Non-pigmented ciliary epithelial cell (primary cell): ENCODE measurements at places on chromosomes 2 and 18.

DNA sequence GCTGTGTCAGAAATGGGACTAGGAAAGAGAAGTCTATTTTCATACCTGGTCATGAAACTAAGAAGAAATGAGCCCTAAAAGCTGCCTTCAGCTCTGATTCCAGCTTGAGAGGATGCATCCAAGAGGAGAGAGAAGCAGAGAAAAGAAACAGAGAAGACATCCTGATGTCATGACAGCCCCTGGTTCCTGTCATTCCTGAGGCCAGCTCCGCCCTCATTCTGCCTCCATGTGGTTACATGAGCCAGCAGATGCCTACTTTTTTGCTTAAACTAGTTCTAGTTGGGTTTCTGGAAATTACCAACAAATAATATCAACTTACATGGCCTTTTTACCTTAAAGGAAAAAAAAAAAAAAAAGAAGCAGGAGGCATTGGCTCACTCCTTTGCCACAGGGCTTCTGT, 14.1 kb upstream of the ACKR3 start:
- DNase-seq: no peak

GRCh38 chr18:6879508-6880195, 150.1 kb downstream of the ARHGAP28 start:
- no peak for DNase-seq

- no peak for DNase-seq
Measured at GRCh38 chr2:149134335-149134923, 95.9 kb downstream of the LYPD6B start.

GRCh38 chr18:74760436-74760835, 162.8 kb downstream of the ZNF407 start:
- DNase-seq: no peak

- DNase-seq: peak; percentile 88
Measured at GRCh38 chr2:171225302-171225980, 64.7 kb upstream of the TLK1 start.

DNA sequence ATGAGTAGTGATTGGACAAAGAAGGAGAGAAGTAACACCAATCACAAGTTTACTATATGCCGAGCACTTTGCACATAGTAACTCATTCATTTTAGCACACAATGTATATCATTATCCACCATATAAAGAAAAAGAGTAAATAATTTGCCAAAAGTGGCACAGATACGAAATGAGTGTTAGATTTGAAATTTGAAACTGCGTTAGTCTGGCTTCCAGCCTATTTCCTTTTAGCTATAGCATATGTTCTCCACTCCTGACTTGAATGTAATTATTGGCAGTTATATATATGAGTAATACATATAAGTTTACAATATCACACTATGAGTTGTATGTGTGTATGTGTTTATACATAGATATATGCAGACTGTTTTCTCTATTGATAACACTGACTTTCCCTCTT, 98.6 kb downstream of the NOL4 start:
- DNase-seq: no peak

DNA sequence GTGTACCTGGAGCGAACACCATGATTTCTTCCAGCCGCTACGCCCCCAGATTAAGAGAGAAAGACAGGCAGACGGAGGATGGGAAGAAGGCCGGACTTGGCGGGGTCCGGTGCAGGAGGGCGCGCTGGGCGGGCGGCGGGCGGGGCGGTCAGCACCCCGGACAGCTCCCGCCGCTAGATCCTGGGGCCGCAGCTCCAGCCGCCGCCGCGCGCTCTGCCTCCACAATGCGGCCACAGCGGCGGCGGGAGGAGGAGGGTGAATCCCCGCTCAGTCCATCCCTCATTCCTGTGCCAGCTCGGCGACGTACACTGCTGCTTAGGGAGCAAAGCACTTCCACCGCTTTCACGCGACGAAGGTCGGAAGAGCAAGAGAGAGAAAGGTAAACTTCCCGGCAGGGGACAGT, at the start of gene AKAIN1:
Gene AKAIN1, minus strand, starts transcription at position 226 of the 403 bp plus-strand sequence. Its CDS starts 204 bp downstream, at position 22.
- DNase-seq: no peak

DNA sequence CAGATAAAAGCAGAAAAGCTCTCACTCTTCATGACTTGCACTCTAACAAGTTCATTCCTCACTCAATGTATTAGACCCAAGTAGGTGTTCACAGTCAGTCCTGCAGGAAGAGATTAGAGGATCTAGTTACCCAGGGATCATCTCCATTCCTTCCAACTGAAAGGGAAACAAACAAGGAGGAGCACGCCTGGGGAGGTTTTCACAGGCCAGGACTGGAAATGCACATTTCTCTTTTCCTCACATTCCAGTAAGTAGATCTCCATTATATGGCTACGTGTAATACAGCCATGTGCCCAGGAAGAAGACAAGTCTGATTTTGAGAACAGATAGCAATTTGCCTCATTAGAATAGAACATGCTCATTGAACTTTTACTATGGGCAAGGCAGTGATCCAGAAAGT, 1132.2 kb upstream of the FAM98A start:
- no peak for DNase-seq

GRCh38 chr2:71668326-71669057, 215.1 kb downstream of the DYSF start:
- DNase-seq: no peak

GRCh38 chr2:2484301-2484700, 153.2 kb upstream of the MYT1L start:
- no peak for DNase-seq

DNA sequence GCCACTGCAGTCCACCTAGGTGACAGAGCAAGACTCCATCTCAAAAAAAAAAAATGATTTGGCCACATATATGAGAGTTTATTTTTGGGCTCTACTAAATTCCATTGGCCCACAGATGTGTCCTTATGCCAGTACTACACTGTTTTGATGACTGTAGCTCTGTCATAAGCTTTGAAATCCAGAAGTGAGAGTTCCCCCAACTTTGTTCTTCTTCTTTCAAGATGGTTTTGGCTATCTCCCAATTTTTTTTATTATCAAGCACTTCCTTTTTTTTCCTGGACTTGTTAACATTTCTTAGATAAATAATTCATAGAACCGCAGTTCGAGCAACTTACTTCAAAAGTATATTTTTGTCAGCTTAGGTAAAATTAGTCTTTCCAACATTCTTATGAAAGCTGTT, 96.9 kb downstream of the TSHZ1 start:
- no peak for DNase-seq

- DNase-seq: no peak
Measured at GRCh38 chr2:208573569-208573968, 167.0 kb downstream of the PTH2R start.

DNA sequence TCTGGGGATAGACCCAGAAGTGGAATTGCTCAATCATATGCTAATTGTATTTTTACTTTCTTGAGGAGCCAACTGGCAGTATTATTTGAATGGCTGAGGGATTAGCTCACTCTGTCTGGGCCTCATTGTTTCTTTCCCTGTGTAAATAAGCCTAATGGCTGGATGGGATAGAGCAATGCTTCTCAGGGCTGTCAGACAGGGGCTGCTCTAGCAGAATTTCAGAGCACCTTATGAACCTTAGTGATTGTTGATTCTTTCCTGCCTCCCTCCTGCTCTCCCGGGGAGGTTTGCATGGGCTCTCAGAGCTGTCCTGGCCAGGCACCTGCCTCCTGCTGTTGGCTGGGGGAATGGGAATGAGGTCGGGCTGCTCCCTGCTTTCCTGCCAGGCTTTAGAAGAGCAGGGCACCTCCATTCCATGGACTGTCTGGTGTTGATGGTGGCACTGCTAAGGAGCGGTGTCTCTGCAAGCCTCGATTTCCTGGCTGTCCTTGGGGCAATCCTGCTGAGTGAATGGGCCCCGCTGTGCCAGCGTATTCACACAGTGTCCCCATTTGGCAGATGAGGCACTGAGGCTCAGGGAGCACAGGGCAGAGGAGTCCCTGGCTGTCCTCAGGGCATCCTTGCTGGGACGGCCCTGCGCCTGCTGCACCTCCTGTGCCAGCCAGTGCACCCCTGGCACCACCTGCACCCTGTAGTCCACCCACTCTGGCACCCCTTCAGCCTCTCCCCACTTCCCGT, 468.2 kb upstream of the HS6ST1 start:
- DNase-seq: no peak

- DNase-seq: no peak
Measured at GRCh38 chr18:9244376-9244775, 90.2 kb upstream of the TWSG1 start.

DNA sequence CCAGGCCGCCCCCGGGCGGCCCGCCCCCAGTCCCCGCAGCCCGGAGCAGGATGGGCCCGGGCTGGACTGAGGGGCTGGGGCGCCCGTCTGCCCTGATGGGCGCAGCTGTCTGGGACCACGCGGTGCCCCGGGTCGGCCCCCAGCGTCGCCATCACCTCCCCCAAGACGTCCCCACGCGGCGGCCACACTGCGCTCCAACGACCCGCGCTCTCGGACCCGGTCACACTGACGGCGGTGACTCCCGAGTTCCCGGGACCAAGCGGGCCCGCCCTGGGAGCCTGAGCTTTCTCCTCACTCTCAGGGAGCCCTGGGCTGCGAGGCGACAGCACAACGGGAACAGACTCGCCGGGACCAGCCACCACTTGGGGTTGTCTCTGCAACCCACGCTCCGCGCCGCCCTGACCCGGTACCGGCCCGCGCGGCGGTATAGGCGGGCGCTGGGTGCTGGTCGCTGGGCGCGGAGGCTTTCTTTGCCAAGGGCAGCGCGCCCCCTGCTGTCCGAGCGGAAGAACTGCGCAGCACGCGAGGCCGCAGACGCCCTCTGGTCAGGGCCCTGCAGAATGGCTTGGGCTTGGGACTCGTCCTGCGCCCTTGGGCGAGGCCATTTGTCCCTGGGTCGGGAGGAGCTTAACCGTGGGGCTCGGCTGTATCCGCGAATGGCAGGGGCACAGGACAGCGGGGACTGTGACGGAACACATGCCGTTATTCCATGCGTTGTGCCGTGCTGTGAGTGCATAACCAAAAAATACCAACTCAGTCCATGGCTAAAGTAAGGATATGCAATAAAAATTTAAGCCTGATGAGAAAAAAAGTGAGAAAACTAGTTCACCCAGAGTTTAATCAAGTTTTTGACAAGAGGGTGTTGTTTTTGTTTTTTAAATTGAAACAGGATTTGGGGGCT, 54.8 kb upstream of the ANKRD62 start:
- no peak for DNase-seq

DNA sequence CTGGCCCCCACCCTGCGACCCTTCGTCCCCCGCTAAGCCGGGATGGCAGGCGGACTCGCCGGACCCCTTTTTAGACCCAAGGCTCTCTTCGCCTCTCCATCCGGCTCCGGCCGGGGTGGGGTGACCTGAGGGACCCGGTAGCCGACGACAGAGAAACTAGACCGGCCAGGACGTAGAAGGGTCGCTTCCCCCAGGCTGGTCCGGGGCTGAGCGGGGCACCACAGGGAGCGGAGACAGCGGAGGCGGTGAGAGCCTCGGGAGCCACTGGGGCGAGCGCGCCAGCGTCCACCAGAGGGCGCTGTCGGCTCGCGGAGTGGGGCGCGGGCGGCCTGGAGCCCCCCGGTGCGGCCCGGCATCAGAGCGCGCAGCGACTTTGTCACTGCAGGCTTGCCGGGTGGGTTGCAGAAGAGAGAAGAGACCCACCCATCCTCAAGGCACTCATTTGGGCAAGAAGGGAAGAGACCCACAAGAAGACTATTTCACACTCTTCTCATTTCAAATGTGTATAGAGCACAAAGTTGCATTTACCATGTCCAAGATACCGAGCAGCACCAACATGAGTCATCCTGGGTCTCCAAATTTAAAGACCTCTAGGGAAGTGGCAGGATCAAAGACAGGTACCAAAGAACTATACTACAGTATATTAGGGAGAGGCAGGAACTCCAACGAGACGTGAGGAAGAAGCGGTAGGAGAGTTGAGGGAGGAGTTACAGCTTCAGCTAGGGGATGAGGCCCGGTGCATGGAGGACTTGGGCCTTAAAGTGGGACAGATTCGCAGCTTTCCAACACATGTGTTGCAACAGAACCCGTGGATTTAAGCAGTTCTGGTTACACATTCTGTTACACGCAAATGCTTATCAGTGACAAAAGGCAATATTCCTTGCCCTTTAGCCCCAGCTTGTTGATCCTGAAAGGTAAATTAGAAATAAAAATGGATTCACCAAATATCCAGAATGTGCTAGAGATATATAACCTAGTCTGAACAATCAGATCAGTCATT, 7.6 kb upstream of the PRKCE start:
- no peak for DNase-seq

- no peak for DNase-seq
Measured at GRCh38 chr2:229636571-229636970, 77.8 kb downstream of the DNER start.

GRCh38 chr18:35508030-35508429, 10.3 kb upstream of the INO80C start:
- no peak for DNase-seq

- DNase-seq: no peak
Measured at GRCh38 chr18:8959551-8960135, 142.9 kb upstream of the NDUFV2 start.

DNA sequence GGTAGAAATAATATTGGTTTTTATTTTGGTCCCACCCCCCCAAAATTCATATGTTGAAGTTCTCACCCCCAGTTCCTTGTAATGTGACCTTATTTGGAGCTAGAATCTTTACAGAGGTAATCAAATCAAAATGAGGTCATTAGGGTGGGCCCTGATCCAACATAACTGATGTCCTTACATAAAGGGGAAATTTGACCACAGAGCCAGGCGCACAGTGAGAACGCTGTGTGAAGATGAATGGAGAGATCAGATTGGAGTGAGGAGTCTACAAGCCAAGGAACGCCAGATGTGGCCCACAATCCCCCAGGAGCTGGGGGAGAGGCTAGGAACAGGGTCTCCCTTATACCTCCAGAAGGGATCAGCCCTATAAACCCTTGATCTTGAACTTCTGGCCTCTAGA, 31.6 kb upstream of the TRIB2 start:
- no peak for DNase-seq

DNA sequence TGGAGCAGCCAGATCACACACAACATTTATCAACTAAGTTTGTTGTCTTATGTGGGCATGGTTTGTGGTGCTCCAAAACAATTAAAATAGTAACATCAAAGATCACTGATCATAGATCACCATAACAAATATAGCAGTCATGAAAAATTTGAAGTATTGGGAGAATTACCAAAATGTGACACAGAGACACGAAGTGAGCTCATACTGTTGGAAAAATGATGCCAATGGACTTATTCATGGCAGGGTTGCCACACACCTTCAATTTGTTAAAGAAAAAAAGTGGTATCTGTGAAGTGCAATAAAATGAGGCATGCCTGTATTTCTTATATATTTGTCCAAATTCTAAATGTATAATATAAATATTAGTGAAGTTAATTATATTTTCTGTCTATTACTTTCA, 42.9 kb upstream of the CABYR start:
- no peak for DNase-seq

- no peak for DNase-seq
Measured at GRCh38 chr2:220552790-220553535, 925.5 kb downstream of the SLC4A3 start.

- no peak for DNase-seq
Measured at GRCh38 chr18:3452750-3453539, 3.0 kb downstream of the TGIF1 start.

DNA sequence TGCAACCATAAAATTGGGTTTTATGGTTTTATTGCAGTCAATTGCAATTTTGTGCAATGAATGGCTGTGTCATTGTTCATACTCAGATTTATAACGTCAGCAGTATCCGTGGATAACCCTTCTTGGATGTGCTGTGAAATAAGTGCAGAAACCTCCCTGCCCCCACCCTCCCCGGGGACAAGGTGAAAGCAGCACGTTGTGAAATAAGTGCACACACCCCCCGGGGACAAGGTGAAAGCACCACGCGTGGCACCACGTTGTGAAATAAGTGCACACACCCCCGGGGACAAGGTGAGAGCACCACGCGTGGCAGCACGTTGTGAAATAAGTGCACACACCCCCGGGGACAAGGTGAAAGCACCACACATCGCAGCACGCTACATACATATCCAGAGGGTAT, 93.6 kb upstream of the NFATC1 start:
- DNase-seq: no peak

GRCh38 chr2:179917272-179917671, 55.9 kb upstream of the ZNF385B start:
- peak; percentile 35 for DNase-seq
